HCT116 (cell line): ENCODE measurements at places on chromosomes 1 and 21. TPM values are rescaled to one million over a fixed set of nuclear protein-coding genes. Genes with fewer than 3 reads are reported as not detected.

Gene HORMAD1
- not detected for total RNA-seq

Gene G0S2
- not detected for total RNA-seq

Gene LIN28A
- total RNA-seq, result 1.4 TPM

Gene KANK4
- total RNA-seq, result not detected

Gene SELL
- 4.1 TPM for total RNA-seq

Gene LRRN2
- 3.2 TPM for total RNA-seq

Gene PAPPA2
- not detected for total RNA-seq

Gene RIPPLY3
- total RNA-seq, result not detected

Gene S100A14
- 252 TPM for total RNA-seq

Gene IRF6
- total RNA-seq, result 35.2 TPM

Gene RGS13
- not detected for total RNA-seq

Gene NFYC
- total RNA-seq, result 63.3 TPM

Gene SGIP1
- total RNA-seq, result 0.15 TPM

- DNase-seq, result no peak
- no peak overlapping the region for H3K27ac ChIP-seq
- no peaks in the 10 kb centered on the region for H3K36me3 ChIP-seq
- H3K4me3 ChIP-seq, result no peak overlapping the region
- no peaks in the 10 kb centered on the region for H3K4me1 ChIP-seq
Observed at GRCh38 chr21:26920055-26920454, 46.8 kb downstream of the ADAMTS5 start.

- H3K36me3 ChIP-seq, result no peaks in the 10 kb centered on the region
- no peak overlapping the region for H3K4me3 ChIP-seq
- no peak overlapping the region for H3K27ac ChIP-seq
- no peak for DNase-seq
- peaks cover 4% of the 10 kb centered on the region for H3K4me1 ChIP-seq
- H3K27me3 ChIP-seq, result no peaks in the 10 kb centered on the region
Observed at GRCh38 chr1:30735668-30736498, 12.5 kb upstream of the MATN1 start.

GRCh38 chr1:214670098-214670497 is 67.1 kb downstream of the CENPF start:
- no peak for DNase-seq
- no peak overlapping the region for H3K27ac ChIP-seq
- no peaks in the 10 kb centered on the region for H3K27me3 ChIP-seq

GRCh38 chr1:233282582-233282886 is 13.0 kb downstream of the PCNX2 start:
- no peak for DNase-seq
- H3K4me3 ChIP-seq, result no peak overlapping the region
- H3K36me3 ChIP-seq, result no peaks in the 10 kb centered on the region
- H3K4me1 ChIP-seq, result no peaks in the 10 kb centered on the region
- H3K27ac ChIP-seq, result no peak overlapping the region

DNA sequence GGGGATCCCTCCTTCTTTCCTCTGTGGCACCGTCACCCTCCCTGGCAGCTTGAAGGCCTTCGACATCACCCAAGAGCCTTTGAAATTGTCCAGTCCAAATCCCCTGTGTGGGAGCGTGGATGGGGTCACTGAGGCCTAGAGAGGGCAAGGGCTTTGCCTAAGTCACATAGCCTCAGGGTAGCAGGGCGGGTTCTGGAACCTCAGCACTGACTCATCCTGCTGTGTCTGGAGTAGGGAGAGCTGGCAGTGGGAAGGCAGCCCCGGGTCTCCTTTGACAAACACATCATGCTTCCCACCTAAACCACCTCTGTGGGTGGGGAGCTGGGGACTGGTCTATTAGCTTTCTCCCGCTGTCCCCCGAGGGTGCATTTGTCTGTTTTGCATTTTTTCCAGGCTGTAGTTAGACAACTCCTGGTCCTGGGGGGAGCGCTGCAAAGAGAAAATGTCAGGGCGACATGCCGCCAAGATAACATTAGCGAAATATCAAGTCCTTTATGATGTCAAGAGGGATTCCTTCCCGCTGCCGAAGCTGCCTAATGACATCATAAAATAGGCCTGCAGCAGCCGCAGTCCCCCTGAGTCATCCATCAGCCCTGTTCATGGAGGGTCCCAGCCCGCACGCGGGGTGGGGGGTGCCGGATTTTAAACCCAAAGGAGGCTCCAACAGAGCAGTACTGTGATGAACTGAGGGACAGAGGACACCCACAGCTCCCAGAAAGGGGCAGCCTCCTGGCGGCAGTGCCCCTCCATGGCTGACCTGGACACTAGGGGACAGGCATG is 77.0 kb upstream of the POU3F1 start:
- DNase-seq, result no peak
- H3K27me3 ChIP-seq, result no peaks in the 10 kb centered on the region
- H3K4me1 ChIP-seq, result no peaks in the 10 kb centered on the region
- H3K36me3 ChIP-seq, result no peaks in the 10 kb centered on the region

GRCh38 chr1:152901631-152902030 is 6.7 kb upstream of the IVL start:
- DNase-seq, result no peak
- H3K27me3 ChIP-seq, result peaks cover 68% of the 10 kb centered on the region
- H3K4me3 ChIP-seq, result no peak overlapping the region
- H3K36me3 ChIP-seq, result no peaks in the 10 kb centered on the region
- H3K4me1 ChIP-seq, result no peaks in the 10 kb centered on the region
- no peak overlapping the region for H3K27ac ChIP-seq

GRCh38 chr1:85889870-85890269 is 181.6 kb upstream of the ZNHIT6 start:
- H3K4me3 ChIP-seq, result no peak overlapping the region
- no peak for DNase-seq
- no peaks in the 10 kb centered on the region for H3K4me1 ChIP-seq
- no peak overlapping the region for H3K27ac ChIP-seq

GRCh38 chr1:208747979-208748378 is 503.8 kb upstream of the PLXNA2 start:
- H3K27ac ChIP-seq, result no peak overlapping the region
- no peaks in the 10 kb centered on the region for H3K36me3 ChIP-seq
- H3K27me3 ChIP-seq, result no peaks in the 10 kb centered on the region
- H3K4me1 ChIP-seq, result no peaks in the 10 kb centered on the region
- H3K4me3 ChIP-seq, result no peak overlapping the region
- no peak for DNase-seq

DNA sequence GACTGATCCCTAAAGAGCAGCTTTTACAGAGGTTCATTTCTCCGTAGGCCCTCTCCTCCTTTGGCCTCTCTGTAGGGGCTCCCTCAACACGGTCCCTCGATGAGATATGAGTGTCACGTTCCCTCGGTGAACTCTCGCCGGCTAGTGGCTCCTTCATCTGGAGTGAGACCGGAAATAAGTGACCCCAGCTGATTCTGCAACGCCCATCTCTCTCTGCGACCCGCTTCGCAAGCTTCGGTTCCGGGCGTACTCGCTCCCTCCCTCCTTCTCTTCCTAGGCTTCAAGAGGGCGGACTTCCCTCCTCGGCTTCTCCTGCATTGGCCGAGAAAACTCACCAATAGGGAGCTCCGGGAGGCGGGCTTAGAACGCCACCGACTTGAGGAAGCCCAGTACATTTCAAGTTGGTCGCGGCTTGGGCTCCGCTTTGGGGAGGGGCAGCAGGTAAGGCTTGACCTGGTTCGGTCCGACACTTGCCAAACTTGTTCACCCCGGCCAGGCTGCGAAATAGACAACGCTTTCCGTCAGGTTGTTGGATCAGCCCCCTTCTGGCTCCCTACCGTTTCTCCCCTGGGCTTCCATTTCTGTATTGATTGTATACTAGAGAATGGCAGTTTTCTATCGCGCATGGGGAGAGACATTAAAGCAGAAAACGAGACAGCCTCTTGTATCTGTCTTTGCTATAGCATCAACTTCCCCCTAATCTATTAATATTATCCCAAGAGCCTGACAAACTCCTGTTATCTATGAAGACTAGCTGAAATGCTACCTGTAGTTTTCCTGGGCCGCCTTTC is at the start of the genes ANKRD34A and POLR3GL:
Gene ANKRD34A, minus strand, starts transcription at position 248 of the 791 bp plus-strand sequence. CDS start 2,816 bp downstream, outside the sequence.
Gene POLR3GL, plus strand, starts transcription at position 363 of the 791 bp plus-strand sequence. CDS start 10,176 bp downstream, outside the sequence.
- peaks cover 27% of the 10 kb centered on the region for H3K4me1 ChIP-seq
- no peaks in the 10 kb centered on the region for H3K36me3 ChIP-seq
- no peaks in the 10 kb centered on the region for H3K27me3 ChIP-seq
- peak within 1 kb of the TSS; percentile 73 for H3K4me3 ChIP-seq
- peak; percentile 92 for DNase-seq

GRCh38 chr21:46036696-46037330 is 55.2 kb downstream of the COL6A1 start:
- no peaks in the 10 kb centered on the region for H3K4me1 ChIP-seq
- no peak overlapping the region for H3K27ac ChIP-seq
- H3K36me3 ChIP-seq, result no peaks in the 10 kb centered on the region
- H3K27me3 ChIP-seq, result no peaks in the 10 kb centered on the region
- H3K4me3 ChIP-seq, result no peak overlapping the region

- H3K4me1 ChIP-seq, result no peaks in the 10 kb centered on the region
- no peak overlapping the region for H3K27ac ChIP-seq
- DNase-seq, result no peak
- 0 out of 2 replicates have a peak, but pooled peaks cover 4% of the 10 kb centered on the region for H3K27me3 ChIP-seq
- no peak overlapping the region for H3K4me3 ChIP-seq
Observed at GRCh38 chr1:87203904-87204303, 124.8 kb upstream of the LMO4 start.

GRCh38 chr1:17826165-17826488 is 71.0 kb downstream of the ACTL8 start:
- H3K27me3 ChIP-seq, result peaks cover 15% of the 10 kb centered on the region; the same call in 1 of the 2 replicates
- H3K4me1 ChIP-seq, result no peaks in the 10 kb centered on the region
- H3K4me3 ChIP-seq, result no peak overlapping the region
- no peak overlapping the region for H3K27ac ChIP-seq

GRCh38 chr1:10665930-10666850 is 130.3 kb downstream of the CASZ1 start:
- H3K36me3 ChIP-seq, result no peaks in the 10 kb centered on the region
- no peak overlapping the region for H3K4me3 ChIP-seq
- no peaks in the 10 kb centered on the region for H3K4me1 ChIP-seq
- no peaks in the 10 kb centered on the region for H3K27me3 ChIP-seq
- DNase-seq, result no peak

- H3K27me3 ChIP-seq, result no peaks in the 10 kb centered on the region
- H3K27ac ChIP-seq, result no peak overlapping the region
- no peak for DNase-seq
- no peaks in the 10 kb centered on the region for H3K36me3 ChIP-seq
- no peaks in the 10 kb centered on the region for H3K4me1 ChIP-seq
Observed at GRCh38 chr1:18602533-18603211, 28.0 kb upstream of the PAX7 start.

GRCh38 chr21:29737186-29737585 is 202.6 kb downstream of the GRIK1 start:
- no peak overlapping the region for H3K4me3 ChIP-seq
- H3K36me3 ChIP-seq, result no peaks in the 10 kb centered on the region
- no peak for DNase-seq
- H3K27ac ChIP-seq, result no peak overlapping the region

DNA sequence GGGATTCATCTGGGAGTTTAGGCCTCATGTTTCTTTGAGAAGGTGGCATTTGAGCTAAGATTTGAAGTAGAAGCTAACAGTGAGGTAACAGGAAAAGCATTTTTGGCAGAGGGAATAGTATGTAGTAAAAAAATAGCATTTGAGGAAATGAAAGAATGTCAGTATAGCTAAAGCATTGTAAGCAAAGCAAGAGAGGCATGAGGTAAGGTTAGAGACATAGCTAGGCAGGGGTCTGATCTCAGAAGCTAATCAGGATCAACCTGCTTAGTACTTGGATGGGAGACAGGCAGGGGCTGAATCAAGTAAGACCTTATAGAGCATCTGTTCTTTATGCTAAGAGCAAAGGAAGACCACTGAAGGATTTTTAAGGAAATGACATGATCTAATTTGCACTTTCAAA is 4.0 kb downstream of the POLR3C start:
- no peak overlapping the region for H3K27ac ChIP-seq
- H3K4me3 ChIP-seq, result no peak overlapping the region
- no peak for DNase-seq

- no peak overlapping the region for H3K27ac ChIP-seq
- no peaks in the 10 kb centered on the region for H3K36me3 ChIP-seq
- H3K27me3 ChIP-seq, result peaks cover 17% of the 10 kb centered on the region
- no peak for DNase-seq
Observed at GRCh38 chr1:48182439-48182838, 40.1 kb upstream of the SLC5A9 start.

GRCh38 chr1:222247081-222247480 is 300.8 kb downstream of the HHIPL2 start:
- H3K4me3 ChIP-seq, result no peak overlapping the region
- H3K36me3 ChIP-seq, result no peaks in the 10 kb centered on the region
- no peaks in the 10 kb centered on the region for H3K27me3 ChIP-seq
- H3K4me1 ChIP-seq, result peaks cover 11% of the 10 kb centered on the region
- DNase-seq, result no peak

GRCh38 chr1:25676488-25676887 is 59.9 kb downstream of the MAN1C1 start:
- H3K27me3 ChIP-seq, result peaks cover 32% of the 10 kb centered on the region
- no peak for DNase-seq
- H3K4me3 ChIP-seq, result no peak overlapping the region
- H3K4me1 ChIP-seq, result peaks cover 6% of the 10 kb centered on the region; the same call in 1 of the 2 replicates

DNA sequence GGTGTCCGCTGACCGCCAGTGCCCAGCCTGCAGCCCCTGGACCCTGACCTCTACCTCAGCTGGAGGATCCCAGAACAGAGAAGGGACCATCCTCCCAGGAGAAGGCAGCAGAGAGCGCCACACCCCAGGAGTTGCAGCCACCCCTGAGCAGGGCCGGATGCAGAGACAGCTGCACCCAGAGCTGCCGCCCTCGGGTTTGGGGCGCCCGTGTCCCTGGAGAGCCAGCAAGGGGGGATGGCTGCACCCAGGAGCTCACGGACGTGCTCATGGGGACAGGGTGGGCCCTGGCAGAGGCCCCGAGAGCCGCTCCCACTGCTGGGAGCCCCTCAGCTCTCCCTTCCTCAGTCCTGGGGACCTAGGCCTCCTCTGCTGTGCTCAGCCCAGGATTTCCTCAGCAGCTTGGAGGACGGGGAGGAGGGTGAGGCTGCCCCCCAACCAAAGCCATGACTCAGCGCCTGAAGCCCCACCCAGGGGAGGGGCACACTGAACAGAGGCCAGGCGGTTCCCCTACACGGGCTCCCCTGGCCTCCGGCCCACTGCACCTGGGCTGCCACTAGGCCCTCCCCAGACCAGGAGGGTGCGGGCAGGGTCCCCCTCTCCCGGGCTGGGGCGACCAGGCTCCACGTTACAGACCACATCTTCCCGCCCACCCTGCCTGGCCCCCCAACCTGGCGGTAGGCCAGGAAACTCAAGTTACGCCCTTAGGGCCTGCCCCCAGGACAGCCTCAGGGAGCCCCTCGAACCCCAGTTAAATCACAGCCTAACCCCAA is 2.2 kb downstream of the ACAP3 start:
- H3K36me3 ChIP-seq, result no peaks in the 10 kb centered on the region; the same call in 1 of the 2 replicates
- H3K27me3 ChIP-seq, result no peaks in the 10 kb centered on the region
- peaks cover 59% of the 10 kb centered on the region for H3K4me1 ChIP-seq
- no peak for DNase-seq
- peak overlapping the region; percentile 99 for H3K27ac ChIP-seq

GRCh38 chr1:117758444-117759316 is 152.8 kb downstream of the TENT5C start:
- H3K27ac ChIP-seq, result no peak overlapping the region
- H3K27me3 ChIP-seq, result no peaks in the 10 kb centered on the region
- H3K4me3 ChIP-seq, result peak overlapping the region; percentile 37
- DNase-seq, result peak; percentile 69
